NCI-H510A treated with DMSO at 0.1 percent for 48 hours (cell line): ENCODE measurements at places on chromosomes 1 and 21.
A peak's percentile ranks its signal among the peaks of the same experiment; 100 is the strongest.

DNA sequence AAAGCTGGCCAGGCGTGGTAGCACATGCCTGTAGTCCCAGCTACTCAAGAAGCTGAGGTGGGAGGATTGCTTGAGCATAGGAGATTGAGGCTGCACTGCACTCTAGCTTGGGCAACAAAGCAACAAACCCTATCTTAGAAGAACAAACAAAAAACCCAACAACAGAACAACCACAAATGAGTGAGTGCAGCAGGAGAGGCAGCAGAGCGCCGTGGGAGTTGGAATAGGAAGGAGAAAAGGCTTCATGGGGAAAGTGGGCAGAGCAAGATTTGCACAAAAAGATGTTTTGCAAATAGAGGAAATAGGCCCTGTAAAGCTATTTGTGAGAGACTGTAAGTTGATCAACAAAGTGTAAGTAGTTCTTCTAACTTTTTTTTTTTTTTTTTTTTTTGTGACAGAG is 19.6 kb downstream of the SMAP2 start:
- DNase-seq: no peak

- DNase-seq: no peak
These were observed 39.3 kb downstream of the VWA5B1 start for GRCh38 chr1:20329793-20330542.

DNA sequence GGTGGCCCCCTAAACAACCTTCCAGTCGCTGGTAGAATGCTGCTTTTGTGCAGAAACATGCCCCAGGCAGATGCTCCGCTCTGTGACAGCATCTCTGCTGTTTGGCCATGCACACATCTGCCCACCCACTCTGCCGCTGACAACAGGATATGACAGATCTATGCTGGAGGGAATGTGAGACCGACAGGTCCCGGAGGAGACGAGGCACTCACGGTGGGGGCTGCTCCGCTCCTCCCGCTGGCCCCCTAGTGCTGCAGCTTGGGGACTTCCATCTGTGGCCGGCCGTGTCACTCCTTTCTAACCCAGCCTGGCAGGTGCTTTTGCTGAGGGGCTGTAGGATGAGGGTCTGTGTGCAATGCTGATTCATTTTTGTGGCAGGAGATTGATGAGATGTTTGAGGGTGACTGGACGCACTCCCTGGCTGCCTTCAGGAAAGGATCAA is 49.1 kb upstream of the DMRTB1 start:
- no peak for DNase-seq

DNA sequence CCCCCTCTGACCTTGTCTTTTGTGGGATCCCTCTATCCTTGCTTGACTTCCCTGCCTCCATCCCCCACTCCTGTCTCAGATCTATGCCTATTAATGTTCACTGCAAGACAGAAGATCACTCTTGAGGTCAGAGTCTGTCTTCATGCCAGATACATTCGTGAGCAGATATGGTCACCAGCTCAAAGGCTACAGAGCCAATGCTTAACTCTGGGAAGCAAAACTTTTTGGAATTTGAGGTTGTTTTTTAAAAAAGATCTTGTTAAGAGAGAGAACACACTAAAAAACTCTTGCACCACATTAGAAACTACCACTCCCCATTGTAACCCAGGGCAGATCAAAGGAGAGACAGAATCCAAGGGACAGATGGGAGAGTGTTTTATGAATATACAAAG is 17.1 kb upstream of the A3GALT2 start:
- DNase-seq: no peak

- DNase-seq: no peak
These were observed 64.4 kb downstream of the HSPA13 start for GRCh38 chr21:14318578-14318977.

DNA sequence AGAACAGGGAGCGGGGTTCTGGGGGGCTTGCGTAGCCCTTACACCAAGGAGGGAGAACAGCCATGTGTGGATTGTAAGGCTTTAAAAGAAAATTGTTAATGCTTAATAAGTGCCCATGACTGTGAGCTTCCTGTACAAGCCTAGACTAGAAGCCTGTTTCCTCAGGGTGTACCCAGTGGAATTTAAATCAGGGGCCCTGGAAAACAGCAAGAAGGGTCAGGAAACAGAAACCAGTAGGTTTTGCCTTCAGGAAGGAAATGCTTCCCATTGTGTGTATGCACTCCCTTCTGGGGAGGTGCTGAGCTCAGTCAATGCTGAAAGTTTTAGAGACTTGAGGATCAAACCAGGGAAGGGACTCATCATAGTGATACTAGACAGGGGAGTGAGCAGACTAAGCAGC is 12.7 kb downstream of the UTP11 start:
- no peak for DNase-seq

- DNase-seq: no peak
These were observed 42.9 kb upstream of the PRKACB start for GRCh38 chr1:84101204-84101603.

DNA sequence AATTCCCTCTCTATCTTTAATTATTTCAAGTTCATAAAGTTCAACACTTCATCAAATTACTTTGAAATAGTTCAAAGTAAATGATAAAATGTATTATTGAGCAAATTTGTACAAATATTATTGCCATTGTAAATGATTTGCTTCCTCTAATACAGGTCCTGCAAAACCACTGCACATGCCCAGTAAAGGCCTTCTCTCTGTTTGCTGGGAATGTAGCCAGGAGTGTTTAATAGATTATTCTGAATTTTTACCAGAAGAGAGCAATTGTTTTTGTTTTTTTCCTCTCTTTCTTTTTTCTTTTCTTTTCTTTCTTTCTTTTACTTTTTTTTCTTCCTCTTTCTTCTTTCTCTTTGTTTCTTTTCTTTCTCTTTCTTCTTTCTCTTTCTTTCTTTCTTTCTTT is 486.3 kb downstream of the PTBP2 start:
- DNase-seq: no peak

DNA sequence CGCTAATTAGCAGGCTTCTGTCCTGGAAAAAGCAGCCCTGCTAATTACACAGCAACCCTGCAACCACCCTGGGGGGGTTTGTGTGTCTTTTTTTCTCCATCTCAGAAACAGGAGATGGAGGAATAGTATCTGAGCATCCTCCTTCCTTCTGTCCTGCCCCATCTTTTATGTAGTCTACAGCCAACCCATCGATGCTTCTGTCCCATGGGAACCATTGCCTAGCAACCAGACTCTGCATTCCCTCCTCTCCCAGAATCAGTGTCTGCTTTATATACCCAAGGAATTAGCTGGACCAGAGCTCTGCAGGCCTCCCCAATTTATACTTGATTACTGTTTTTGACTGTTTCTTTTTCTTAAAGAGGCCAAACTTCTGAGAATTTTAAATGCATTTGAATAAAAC is 35.1 kb downstream of the LRRC38 start:
- DNase-seq: no peak

GRCh38 chr21:45862543-45863207 is 118.9 kb upstream of the COL6A1 start:
- DNase-seq: no peak

- DNase-seq: no peak
These were observed 53.8 kb upstream of the BCL10 start for GRCh38 chr1:85330214-85330631.

- DNase-seq: no peak
These were observed 870.7 kb downstream of the BRINP3 start for GRCh38 chr1:189606795-189607476.

- no peak for DNase-seq
These were observed 143.5 kb downstream of the SLC30A10 start for GRCh38 chr1:219784660-219785381.

DNA sequence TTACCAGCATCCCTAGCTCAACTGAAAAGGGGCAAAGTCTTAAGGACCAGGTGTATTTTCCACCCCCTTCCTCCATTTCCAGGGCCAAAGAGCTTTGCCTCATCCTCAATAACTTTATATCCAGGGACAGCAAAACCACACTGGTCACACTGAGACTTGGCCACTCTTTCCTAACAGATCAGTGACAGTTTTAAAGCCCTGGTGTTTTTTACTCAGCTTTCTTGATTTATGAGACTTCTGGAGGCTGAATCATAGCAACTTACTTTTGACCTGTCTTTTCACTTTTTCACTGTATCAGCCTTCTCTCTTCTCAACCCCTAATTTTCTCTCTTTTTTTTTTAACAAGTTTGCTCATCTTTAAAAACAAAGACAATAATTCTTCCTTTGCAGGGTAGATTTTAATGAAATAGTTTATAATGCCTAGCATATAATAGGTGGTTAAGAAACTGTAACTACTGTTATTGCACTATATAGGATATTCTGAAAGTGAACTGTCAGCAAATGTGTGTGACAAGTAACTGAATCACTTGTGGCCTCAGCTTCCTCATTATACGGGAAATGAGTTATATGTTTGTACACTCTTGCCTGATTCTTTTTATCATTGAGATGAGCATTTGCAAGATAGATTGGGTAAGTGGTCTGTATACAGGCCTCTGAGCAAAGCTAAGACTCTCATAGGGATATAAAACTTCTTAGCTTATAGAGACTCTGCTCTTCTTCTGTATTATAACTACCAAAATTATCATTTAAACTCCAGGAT is 19.7 kb upstream of the DYNLT5 start:
- DNase-seq: no peak

DNA sequence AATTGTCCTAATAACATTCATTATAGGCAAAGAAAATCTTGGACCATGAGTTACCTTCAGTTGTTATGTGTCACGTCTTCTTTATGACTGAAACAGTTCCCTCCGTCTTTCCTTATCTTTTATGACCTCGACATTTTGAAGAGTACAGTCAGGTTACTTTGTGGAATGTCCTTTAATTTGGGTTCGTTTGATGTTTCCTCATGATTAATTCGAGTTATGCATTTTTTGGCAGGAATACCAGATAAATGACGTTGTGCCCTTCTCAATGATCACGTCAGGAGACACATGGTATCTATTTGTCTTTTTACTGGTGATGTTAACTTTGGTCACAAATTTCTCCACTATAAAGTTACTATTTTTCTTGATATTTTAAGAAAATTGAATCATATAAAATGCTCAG is 17.3 kb upstream of the KLF17 start:
- DNase-seq: no peak

DNA sequence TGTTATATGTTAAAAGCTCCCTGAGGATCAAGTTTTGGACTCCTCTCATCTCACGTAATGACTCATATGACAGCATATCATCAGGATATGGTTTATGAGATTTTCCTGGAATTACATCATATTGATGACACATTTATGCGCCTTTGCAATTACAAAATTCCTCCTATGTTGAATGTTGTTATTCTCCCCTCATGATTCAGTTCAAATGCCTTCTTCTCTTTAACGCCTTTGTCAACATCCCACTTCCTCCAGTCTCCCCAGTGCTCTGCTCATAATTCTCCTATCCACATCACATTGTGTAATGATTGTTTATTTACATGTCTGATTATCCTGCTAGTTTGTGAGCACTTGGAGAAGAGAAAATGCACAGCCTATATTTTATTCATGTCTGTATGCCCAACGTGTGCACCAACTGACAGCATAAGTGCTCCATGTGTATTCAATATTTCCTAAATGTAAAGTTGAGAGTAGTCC is 80.9 kb upstream of the BACH1 start:
- peak; percentile 35 for DNase-seq

DNA sequence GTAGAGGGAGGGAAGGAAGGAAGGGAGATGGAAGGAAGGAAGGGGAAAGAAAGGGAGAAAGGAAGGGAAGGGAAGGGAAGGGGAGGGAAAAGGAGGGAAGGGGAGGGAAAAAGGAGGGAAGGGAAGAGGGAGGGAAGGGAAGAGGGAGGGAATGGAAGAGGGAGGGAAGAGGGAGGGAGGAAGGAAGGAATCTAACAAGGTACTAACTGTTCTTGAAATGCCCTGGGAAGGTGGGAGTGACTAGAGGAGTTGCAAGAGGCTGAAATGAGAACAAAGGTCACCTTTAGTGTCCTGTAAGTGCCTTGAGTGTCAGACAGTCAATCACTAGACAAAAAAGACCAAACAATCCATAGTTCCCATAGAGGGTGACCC is 2.3 kb upstream of the ATP2B4 start:
- DNase-seq: no peak

DNA sequence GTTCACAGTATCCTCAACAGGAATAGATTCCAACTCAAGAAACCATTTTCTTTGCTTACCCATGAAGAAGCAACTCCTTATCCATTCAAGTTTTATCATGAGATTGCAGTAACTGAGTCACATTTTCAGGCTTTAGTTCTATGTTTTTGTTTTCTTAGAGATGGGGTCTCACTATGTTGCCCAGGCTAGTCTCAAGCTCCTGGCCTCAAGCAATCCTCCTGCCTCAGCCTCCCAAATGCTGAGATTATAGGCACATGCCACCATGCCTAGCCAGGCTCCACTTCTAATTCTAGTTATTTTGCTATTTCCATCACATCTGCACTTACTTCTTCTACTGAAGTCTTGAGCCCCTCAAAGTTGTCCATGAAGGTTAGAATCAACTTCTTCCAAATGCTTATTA is 143.3 kb upstream of the HP1BP3 start:
- DNase-seq: no peak
